Brain microvascular endothelial cell (primary cell): ENCODE measurements at places on chromosomes 12 and 14.
A peak's percentile ranks its signal among the peaks of the same experiment; 100 is the strongest.

DNA sequence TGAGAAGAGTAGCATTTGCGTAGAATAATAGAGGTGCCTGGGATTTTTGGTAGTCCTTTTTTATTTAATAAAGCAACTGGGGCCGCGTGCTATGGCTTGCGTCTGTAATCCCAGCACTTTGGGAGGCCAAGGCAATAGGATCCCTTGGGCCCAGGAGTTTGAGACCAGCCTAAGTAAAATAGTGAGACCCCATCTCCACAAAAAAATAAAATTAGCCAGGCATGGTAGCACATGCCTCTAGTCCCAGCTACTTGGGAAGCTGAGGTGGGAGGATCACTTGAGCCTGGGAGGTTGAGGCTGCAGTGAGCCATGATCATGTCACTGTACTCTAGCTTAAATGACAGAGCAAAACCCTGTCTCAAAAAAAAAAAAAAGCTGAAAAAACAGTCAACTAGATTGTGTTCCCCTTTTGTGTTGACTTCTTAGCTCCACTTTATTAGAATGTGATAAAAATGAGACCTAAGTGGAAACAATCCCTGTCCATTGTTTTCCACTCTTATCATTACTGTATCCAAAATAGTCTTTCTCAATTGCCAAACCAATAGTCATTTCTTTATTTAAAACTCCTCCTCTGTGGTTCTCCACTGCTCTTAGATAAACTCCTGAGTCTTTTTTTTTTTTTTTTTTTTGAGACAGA lies 7.4 kb downstream of the PRKCH start:
- DNase-seq = no peak

- no peak for DNase-seq
These were observed 492.7 kb upstream of the MGAT4C start for GRCh38 chr12:86748894-86749293.

GRCh38 chr14:51018521-51018920 lies 74.2 kb upstream of the PYGL start:
- no peak for DNase-seq

- peak; percentile 79 for DNase-seq
These were observed 73.9 kb upstream of the KRR1 start for GRCh38 chr12:75585330-75585729.

GRCh38 chr12:119158402-119158801 lies 20.3 kb upstream of the HSPB8 start:
- DNase-seq = no peak

DNA sequence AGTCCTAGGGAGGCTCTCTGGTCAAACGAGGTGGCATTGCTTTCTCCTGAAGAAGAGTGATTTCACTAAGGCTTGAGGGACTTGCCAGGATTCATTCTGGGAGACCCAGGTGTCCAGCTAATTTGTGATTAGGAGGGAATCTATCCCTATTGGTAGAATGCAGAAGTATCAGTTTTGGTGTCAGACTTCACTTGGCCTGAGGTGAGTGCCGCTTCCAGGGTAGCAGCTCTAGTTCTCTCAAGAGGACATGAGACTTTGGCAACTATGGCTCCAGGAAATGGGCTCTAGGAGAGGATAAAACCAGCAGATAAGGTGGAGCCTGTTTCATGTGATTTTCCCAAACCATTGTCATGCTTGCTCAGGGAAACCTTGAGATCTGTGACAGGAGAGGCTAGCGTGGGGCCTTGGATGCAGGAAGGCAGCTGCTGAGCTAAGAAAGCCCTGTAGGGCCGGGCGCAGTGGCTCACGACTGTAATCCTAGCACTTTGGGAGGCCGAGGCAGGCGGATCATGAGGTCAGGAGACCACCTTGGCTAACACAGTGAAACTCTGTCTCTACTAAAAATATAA lies 11.6 kb upstream of the TMEM117 start:
- DNase-seq = no peak

DNA sequence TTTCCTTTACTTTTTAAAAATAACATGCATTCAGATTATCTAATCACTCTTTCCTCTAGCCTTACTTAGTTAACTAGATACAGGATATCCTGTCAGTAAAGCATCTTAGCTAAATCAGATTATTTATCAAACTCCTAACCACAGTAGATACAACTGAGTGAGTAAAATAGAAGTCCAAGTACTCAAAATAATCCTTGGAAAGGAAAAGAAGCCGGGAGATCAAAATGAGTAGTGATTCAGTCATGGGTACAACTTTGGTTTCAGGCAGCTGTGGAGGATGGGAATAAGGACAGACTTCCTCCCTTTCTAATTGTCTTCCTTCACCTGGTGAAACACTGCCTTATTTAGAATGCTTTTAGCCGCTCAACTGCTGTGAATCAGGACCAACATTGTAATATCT lies 29.4 kb downstream of the GNG2 start:
- DNase-seq = no peak

GRCh38 chr12:131892711-131893604 lies 1.5 kb upstream of the ULK1 start:
- no peak for DNase-seq
